ENCODE measurements at places on chromosomes 13 and 19. TPM values are rescaled to one million over a fixed set of nuclear protein-coding genes. Genes with fewer than 3 reads are reported as not detected.
A peak's percentile ranks its signal among the peaks of the same experiment; 100 is the strongest.

- peak overlapping the region; percentile 76 for H3K4me3 ChIP-seq
- no peaks in the 10 kb centered on the region for H3K27me3 ChIP-seq
- H3K36me3 ChIP-seq = peaks cover 1% of the 10 kb centered on the region
- H3K27ac ChIP-seq = peak overlapping the region; percentile 62
These were observed 162.2 kb downstream of the KDM4B start for GRCh38 chr19:5131031-5131505.

ZNF575 gene
- total RNA-seq = 4.3 TPM

GRCh38 chr13:24168979-24169378, 8.5 kb downstream of the SPATA13 start:
- H3K4me3 ChIP-seq = no peak overlapping the region
- no peak for DNase-seq
- H3K27ac ChIP-seq = no peak overlapping the region
- peaks cover 4% of the 10 kb centered on the region for H3K36me3 ChIP-seq

- no peak for DNase-seq
- H3K4me1 ChIP-seq = no peaks in the 10 kb centered on the region
- H3K27me3 ChIP-seq = peaks cover 13% of the 10 kb centered on the region
These were observed 95.7 kb downstream of the SLC10A2 start for GRCh38 chr13:102970542-102970941.

GRCh38 chr13:20121159-20121525, 39.7 kb downstream of the GJA3 start:
- H3K4me3 ChIP-seq = peak overlapping the region; percentile 93
- no peak for DNase-seq
- H3K4me1 ChIP-seq = peaks cover 26% of the 10 kb centered on the region
- peaks cover 1% of the 10 kb centered on the region for H3K36me3 ChIP-seq
- H3K27me3 ChIP-seq = peaks cover 16% of the 10 kb centered on the region

Data from activated T-cell treated with anti-CD3 and anti-CD28 coated beads, Interleukin-2, amount 50 U/mL, for 72 hours (primary cell).